ENCODE measurements at places on chromosomes 4 and X.

- DNase-seq = no peak
Measured at GRCh38 chrX:29952016-29952415, 263.3 kb upstream of the MAGEB2 start.

DNA sequence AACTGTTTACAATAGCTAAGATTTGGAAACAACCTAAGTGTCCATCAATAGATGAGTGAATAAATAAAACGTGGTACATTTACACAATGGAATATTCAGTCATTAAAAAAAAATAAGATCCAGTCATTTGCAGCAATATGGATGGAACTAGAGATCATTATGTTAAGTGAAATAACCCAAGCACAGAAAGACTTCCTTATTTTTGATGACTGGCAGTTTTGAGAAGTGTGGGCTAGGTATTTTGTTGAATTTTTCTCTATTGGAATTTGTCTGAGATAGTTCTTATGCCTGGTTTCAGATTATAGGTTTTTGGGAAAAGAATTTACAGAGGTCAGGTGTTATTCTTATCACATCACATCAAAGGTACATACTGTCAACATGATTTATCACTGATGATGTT is 293.8 kb upstream of the ARSJ start:
- DNase-seq = no peak

DNA sequence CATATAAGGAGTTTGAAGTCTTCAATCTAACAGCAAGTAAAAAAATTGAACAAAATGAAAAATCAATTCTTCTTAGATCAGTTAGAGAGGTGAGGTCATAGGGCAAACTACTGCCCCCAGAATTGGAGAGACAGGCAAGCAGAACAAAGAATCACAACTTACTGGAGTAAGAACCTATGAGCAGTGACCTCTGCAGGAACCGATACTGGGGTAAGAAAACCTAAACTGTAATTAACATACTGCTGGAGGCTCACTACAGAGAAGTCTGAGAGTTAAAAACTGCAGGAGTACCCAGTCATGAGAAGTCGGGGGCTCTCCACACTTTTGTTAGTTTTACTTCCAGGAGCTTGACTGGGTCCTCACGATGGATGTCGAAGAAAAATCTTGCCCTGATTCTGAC is 16.0 kb downstream of the CLDN22 start:
- no peak for DNase-seq

- DNase-seq = peak; percentile 28
Measured at GRCh38 chrX:3713225-3713936, at the start of gene PRKX. PRKX (minus strand) TSS chrX:3713649; CDS start chrX:3713253, 396 bp downstream.

GRCh38 chr4:127846061-127846460 is 34.6 kb upstream of the PLK4 start:
- no peak for DNase-seq

- DNase-seq = no peak
Measured at GRCh38 chrX:123801901-123802300, 58.0 kb upstream of the XIAP start.

DNA sequence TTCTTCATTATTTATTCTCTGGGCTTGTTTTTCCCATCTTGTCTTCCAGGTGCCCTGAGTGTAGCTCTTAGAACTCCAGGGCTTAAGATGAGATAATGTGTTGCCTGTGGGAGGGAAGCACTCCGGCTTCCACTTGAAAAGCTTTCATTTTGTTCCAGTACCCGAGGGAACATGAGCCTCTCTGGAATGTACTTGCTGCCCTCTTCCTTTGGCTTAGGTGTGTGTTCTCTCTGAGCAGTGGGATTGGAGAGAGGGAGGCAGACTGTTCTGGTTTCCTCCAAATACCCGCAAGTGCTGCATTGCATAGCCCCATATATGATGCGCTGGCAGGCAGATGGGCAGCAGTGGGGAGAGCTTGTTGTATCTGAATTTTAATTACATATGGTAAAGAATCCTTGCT is 861 bp upstream of the DTHD1 start:
- DNase-seq = no peak

DNA sequence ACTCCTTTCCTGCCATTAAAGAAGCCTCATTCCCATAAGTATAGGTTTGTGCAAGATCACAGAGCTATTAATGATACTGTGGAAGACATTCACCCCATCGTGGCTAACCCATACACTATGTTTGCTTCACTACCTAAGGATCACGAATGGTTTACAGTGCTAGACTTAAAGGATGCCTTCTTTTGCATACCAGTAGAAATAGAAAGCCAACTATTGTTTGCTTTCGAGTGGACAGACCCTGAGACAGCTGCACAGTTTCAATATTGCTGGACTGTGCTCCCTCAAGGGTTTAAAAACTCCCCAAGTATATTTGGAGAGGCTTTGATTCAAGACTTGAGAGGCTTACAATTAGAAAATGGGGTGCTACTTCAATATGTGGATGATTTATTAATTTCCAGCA is 16.0 kb upstream of the PAPSS1 start:
- no peak for DNase-seq

- no peak for DNase-seq
Measured at GRCh38 chr4:121822796-121823504, 733 bp downstream of the CCNA2 start.

DNA sequence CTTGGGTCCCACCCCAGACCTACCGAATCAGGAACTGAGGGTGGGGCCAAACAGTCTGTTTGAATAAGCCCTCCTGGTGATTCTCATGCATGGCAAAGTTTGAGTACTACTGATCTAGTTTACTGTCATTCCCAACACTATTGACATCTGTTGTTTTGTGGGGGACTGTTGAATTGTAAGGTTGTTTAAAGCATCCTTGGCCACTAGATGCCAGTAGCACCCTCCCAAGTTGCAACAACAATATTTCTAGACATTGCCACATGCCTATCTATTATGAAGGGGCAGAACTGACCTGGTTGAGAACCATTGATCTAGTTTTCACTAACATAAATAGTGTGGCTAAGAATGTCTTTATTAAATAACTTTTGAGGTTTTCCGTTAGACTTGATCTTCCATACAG is 15.1 kb downstream of the TAF9B start:
- no peak for DNase-seq

GRCh38 chrX:70998411-70999027 is 67.6 kb upstream of the SLC7A3 start:
- no peak for DNase-seq

GRCh38 chr4:108536577-108536976 is 83.8 kb upstream of the RPL34 start:
- no peak for DNase-seq

DNA sequence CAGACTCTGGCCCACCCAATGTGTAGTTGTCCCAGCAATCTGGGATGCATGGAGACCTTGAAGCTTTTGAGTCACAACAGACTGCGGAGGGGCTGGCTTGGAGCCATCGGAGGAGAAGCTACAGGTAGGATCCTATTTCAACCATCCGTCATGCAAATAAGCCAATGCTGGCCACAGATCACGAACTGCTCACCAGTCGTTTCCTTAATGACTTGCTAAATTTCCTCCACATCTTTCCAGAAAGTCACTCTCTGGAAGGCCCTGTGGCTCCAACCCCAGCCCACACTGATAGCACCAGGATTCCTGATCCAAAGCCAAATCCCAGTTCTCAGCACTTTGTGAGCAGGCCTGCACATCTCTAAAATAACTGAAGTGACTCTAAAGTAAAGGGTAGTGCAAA is 321.3 kb downstream of the RAB28 start:
- no peak for DNase-seq

DNA sequence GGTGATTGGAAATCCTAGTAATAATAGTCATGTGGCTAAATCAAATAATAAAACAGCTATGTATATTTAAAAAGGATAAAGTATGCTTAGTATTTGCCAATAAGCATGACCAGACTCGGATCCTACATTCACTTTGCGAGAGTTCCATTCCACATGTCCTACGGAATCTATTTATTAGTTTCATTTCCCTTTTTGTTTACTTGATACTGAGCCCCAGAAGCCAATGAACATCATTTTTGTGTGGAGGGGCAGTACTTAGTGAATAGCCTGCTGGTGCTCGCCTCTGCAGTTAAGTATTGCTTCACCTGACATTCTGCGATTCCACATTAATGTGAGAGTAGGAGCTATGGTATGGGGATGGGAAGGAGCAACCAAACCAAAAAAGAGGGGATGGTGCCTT is 58.5 kb upstream of the NAP1L5 start:
- no peak for DNase-seq

DNA sequence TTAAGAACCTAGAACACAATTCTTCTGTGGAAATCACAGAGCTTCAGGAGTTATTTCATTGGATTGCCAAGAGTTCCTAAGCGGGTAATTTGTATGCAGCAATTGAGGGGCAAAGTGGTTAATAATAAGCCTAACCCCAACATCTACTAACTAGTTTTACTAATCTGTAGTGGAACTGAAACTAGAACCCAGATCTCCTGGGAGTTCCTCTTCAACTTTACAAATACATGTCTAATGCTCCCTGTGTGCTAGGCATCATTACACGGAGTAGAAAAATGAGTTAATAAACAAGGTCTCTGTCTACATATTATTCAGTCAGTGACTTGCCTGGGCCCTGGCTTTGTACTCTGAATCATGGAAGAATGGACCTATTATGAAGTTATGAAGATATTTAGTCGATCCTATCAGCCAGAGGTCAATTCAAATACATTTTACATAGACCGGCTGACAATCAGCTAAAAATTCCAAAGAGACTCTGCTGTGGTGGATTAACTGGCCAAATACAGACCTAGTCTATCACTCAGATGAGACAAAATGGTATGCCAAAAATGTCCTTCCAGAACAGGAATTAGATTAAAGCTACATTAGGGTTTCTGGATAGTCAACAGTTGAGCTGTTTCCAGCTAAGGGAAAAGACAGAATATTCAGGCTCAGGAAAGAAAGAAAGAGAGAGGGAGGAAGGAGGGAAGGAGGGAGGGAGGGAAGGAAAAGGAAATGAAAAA is 326.0 kb downstream of the FBXW7 start:
- no peak for DNase-seq

- no peak for DNase-seq
Measured at GRCh38 chrX:95435198-95435597, 1249.4 kb upstream of the DIAPH2 start.

DNA sequence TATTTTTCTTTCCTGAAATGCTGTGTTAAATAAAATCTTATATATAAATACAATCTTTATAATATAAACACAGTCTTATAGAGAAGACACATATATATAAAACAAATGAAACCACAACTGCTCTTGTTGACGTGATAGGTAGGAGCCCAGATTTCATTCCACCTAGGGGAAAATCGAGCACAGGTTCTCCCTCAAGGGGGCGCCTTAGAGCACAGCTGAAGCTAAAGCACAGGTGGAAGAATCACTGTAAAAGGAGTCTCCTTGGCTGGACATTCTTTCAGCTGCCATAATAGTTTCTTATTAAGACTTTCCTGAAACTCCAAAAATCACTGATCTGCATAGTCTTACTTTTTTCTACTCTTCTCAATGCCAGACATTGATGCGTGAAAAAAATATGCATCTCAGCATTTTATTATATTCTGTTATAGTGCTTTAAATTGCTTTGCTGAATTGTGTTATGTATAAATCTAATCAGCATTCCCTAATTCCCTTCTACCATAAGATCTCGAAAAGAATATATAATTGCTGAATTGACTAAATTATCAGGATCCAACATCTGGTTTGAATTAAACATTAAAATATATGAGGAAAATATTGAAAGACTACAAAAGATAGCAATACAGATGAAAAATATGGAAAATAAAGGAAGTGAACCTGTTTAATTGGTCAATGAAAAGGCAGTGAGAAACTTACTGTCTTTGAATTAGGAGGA is 25.5 kb upstream of the RXFP1 start:
- no peak for DNase-seq

GRCh38 chr4:177484613-177485021 is 42.4 kb upstream of the AGA start:
- no peak for DNase-seq

GRCh38 chr4:74038425-74039314 is at the start of gene CXCL3:
CXCL3 (minus strand) TSS chr4:74038689; CDS start chr4:74038611, 78 bp downstream.
- no peak for DNase-seq

DNA sequence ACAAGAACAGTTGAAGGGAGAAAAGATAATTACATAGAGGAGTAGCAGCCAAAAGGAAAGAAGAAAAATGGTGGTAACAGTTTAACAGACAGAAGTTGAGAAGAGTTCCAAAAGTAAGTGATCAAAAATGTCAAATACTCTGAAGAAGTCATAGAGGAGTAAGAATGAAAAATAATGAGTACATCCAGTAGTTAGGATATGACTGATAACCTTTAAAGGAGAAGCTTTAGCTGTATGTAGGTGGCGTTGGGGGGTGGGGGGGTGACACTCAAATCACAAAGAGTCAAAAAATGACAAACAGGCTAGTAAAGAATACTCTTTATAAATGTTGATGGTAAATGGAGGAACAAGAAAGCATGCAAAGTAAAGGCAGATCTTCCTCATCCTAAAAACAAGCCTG is 40.6 kb downstream of the RAB33A start:
- no peak for DNase-seq

DNA sequence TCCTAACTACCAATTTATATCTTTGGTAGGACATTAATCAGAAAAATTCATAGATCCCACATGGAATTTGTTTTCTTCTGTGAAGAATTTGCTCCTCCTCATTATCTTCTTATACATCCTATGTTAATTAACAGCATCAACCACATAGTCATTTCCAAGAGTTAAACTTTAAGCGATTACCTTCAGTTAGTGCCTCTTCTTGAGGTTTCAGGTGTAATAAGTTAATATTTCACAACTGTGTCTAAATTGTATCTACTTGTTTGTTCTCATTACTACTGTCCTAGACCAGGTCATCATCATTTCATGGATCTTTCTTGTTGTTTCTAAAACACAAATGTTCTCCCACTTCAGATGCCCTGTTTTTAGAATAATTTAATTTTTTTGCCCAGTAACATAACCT is 457.9 kb downstream of the FAT4 start:
- DNase-seq = no peak

DNA sequence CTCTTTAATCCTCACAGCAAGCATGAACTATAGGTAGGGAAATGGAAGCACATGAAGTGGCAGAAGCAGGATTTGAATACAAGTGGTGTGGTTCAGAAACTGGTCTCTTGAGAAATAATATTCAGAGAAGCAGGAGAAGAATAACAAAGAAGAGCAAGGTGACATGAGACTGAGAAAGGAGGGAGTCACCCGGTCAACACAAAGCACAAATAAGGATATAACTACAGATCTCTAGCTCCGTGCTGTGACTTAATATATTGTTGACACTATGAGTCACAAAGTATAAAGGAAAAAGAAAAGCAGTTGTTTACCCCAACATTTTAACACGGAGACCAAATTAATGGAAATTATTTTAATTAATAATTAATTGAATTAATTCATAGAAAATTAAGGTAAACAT is 204.5 kb downstream of the CPE start:
- no peak for DNase-seq

- no peak for DNase-seq
Measured at GRCh38 chr4:1043651-1044468, 32.4 kb downstream of the FGFRL1 start.

DNA sequence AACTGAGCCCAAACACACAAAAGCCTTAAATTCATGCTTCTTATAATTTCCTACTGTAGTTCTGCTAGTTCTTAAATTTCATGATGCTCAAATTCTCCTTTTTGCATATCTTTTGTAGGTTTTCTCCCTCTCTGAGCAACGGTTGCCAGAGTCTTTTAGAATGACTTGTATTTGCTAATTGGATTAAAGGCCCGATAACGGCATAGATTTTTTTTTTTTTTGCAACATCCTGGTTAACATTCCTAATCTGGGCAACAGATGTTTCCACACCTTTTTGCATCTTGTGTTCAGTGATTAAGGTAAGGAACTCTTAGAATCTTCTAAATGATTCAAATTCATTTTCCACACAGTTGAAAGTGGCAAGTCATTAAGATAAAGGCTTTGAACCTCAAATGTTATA is 66.3 kb upstream of the ADGRG2 start:
- no peak for DNase-seq

- no peak for DNase-seq
Measured at GRCh38 chrX:153471663-153472280, 1.4 kb upstream of the HAUS7 start.

Data from stimulated activated CD8-positive, alpha-beta memory T cell treated with anti-CD3 and anti-CD28 coated beads, Interleukin-15, amount 100 ng/mL, for 24 hours (primary cell).